ENCODE measurements at places on chromosomes 6 and 20. TPM values are rescaled to one million over a fixed set of nuclear protein-coding genes. Genes with fewer than 3 reads are reported as not detected.

GRCh38 chr20:15005300-15005986, 668.0 kb upstream of the FLRT3 start:
- peak; percentile 31 for DNase-seq

- DNase-seq, result no peak
These were observed 16.2 kb upstream of the TMEM181 start for GRCh38 chr6:158543606-158544185.

- DNase-seq, result peak; percentile 73
These were observed 4.1 kb downstream of the GUCA1B start for GRCh38 chr6:42190554-42191183.

Gene BTN1A1
- total RNA-seq, result not detected

DNA sequence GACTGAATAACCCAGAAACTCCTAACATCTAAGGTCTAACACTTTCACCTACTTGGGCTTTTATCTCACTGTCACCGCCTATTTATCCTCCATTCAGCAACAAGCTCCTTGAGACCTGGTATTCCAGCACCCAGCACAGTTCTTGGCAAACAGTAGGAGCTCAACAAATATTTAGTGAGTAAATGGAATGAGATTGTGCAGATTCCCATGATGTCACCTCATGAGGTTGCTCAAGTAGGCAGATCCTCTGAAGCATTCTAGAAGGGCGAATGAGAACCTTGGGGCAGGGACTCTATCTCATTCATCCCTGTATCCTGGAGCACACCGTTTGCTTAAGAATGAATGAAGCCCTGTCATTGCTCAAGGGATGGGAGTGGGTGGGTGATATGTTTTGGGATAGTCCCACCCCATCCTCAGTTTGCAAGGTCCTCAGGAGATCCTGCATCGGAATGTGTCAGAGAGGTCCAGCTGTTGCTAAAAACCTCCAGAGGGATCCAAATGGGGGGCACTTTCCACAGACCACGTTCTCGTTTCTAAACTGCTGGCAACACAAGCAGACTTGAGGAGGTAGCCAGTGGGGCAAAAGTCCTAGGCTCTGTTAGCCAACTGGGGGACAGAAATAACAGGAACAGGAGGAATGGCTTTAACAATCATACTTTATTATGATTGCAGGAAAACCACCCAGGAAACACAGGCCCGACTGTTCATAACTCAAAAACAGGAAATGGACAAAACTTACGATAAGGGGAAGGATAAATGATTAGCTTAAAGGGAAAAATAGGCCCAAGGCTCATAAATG, 42.0 kb downstream of the EDN1 start:
- peak; percentile 39 for DNase-seq

Gene OVOL2
- 0.57 TPM for total RNA-seq

Gene TOMM34
- total RNA-seq, result 45.8 TPM

GRCh38 chr6:166786704-166787293, 159.7 kb upstream of the RPS6KA2 start:
- DNase-seq, result peak; percentile 33

DNA sequence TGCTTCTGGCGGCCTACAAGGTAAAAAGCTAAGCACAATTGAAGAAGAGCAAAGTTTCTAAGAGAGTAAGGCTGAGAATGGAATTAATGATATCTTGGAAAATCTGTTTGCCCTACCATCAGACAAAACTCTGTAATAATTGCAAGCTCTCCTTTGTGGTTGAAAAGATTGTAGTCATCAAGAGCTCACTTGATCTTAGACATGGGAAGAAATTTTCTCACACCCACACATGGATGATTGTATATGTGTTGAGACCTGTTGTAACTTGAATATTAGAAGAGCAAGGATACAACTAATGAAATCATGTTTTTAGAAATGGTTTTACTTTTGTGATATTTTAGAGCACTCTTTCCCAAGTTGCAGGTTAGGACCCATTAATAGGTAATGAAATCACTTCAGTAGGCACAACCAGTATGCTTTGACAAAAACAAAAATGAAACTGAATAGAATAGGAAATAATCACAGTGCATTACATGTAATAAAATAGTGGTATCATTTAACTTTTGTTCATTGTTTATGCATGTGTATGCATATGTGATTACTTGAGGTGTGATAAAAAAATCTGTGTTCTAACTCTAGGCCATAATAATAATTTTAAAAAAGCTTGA, 14.0 kb downstream of the DCBLD1 start:
- peak; percentile 95 for DNase-seq

Gene HS3ST5
- total RNA-seq, result 3.2 TPM

Gene ACAT2
- total RNA-seq, result 59.1 TPM

Gene CYP39A1
- 0.84 TPM for total RNA-seq

- DNase-seq, result no peak
These were observed 269.8 kb downstream of the CDC5L start for GRCh38 chr6:44657206-44657819.
